ENCODE measurements at places on chromosomes 12 and 14.
A peak's percentile ranks its signal among the peaks of the same experiment; 100 is the strongest.

DNA sequence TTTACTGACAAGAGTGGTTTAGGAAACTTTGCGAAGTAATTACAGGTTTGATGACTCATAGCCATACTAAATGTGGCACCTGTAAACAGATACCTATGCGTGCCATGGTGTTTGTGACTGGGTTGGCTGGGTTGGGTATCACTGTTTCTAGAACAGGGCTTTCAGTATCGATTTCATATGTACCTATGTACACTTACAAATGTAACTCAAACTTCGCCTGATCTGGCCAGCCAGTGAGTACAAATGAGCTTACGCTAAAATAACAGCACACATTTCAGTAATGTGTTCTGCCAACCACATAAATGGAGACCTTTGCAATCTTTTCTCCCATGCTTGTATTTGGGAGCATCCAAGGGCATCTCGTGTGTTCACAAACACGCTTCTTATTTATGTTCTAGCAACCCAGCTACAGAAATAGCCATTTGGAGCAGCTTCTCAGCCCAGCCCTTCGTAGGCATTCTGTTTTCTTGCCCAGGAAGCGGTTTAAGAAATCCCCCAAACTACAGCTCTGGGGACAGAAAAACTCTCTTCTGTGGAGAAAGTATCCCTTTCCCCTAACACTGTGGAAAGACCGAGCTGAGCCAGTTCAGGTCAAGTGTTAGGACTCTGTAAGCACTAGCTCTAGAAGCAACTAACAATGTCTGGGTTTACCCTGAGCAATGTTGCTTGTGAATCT, 42.3 kb upstream of the MDM1 start:
- no peak for DNase-seq

GRCh38 chr14:99589031-99589441, 15.0 kb downstream of the CCDC85C start:
- DNase-seq: no peak

DNA sequence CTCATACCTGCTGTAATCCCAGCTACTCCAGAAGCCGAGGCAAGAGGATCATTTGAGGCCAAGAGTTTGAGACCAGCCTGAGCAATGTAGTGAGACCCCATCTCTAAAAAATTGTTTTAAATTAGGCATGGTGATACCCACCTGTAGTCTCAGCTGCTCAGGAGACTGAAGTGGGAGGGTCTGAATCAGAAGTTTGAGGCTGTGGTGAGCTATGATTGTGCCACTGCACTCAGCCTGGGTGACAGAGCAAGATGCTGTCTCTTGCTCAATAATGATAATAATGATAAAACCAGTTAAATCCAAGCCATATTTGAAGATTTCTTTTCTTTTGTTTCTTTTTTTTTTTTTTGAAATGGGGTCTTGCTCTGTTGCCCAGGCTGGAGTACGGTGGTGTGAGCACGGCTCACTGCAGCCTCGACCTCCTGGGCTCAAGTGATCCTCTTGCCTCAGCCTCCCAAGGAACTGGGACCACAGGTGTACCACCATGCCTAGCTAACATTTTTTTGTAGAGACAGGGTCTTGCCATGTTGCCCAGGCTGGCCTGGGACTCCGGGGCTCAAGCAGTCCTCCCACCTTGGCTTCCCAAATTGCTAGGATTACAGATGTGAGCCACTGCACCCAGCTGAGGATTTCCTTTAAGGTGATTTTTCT, 12.8 kb downstream of the PSMA6 start:
- DNase-seq: no peak

DNA sequence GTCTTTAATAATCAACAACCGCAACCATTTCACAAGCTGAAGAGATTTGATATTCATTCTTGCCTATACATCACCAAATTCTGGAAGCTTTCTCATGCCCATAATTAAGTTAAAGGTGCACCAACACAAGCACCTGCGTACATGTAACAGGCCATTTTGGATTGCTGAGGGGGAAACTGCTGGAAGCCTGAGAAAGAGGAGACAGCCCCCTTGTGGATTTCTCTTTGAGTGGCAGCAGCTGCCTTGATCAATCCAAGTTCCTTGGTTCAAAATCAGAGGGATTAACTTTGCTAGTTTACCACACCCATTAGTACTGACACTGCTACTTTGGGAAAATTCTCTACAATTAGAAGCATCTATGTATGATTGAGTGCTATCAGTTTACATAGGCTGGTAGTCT, 321.1 kb downstream of the NOVA1 start:
- DNase-seq: no peak

- DNase-seq: no peak
Observed at GRCh38 chr14:32587461-32587860, 258.4 kb downstream of the AKAP6 start.

- no peak for DNase-seq
Observed at GRCh38 chr14:83164016-83164415, 1630.4 kb upstream of the SEL1L start.

DNA sequence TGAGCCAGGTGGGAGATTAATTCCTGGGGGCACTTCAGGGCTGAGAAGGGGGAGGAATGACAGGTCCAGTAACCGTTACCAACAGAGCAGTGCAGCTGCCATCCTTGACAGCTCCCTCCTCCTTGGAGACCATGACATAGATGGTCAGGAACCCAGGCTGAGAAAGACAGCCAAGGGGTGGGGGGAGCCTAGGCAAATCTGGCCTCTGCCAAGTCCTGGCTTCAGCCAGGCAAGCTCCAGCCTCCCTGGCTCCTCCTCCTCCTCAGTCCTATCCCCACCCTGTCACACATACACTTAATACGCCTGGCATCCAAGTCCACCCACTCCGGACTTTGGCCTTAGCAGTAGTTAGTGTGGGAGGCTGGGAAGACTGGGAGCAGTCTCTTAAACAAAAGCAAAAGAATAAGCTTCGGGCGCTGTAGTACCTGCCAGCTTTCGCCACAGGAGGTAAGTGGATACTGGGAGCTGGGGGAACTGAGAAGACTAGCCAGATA, at the start of gene RDH5:
TSS of gene RDH5 (plus strand) at position 323 of the 494 bp plus-strand sequence. CDS start 792 bp downstream, outside the sequence.
- no peak for DNase-seq

DNA sequence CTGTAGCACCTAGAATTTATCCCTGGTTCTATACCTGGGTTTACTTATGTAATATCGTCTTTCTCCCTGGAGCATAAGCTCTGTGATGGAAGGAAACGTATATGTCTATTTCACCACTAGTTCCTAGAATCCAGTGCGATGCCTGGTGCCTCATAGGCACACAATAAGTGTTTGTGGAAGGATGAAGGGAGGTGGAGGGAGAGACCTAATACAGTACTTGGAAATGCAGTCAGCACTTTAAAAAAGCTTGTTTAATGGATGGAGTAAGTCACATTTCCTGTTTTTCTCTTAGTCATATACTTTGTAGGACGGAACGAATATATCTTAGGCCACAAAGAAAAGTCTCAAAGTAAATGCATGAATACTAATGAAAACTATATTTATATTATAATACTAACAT, 186.5 kb upstream of the HMGA2 start:
- DNase-seq: no peak

GRCh38 chr14:101134851-101135433, 231.4 kb upstream of the RTL1 start:
- no peak for DNase-seq

DNA sequence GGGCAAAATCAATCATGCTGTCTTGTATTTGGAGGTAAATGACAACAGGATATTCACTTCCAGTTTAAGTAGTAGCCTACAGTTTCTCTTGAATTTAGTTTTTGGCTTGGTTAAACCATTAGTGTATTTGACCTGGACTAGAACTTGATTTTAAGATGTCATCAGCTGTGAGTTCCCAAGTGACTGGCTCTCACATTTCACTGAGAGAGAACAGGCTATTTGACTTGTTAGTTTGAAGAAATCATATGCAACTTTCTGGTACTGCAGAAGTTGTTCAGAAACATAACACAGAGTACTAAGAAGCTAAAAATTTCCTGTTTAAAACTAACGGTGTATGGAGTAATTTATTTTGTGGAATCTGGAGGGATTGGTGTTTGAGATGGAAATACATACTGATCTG, 22.3 kb downstream of the MNAT1 start:
- no peak for DNase-seq

- no peak for DNase-seq
Observed at GRCh38 chr12:1078002-1078401, 87.0 kb downstream of the ERC1 start.

DNA sequence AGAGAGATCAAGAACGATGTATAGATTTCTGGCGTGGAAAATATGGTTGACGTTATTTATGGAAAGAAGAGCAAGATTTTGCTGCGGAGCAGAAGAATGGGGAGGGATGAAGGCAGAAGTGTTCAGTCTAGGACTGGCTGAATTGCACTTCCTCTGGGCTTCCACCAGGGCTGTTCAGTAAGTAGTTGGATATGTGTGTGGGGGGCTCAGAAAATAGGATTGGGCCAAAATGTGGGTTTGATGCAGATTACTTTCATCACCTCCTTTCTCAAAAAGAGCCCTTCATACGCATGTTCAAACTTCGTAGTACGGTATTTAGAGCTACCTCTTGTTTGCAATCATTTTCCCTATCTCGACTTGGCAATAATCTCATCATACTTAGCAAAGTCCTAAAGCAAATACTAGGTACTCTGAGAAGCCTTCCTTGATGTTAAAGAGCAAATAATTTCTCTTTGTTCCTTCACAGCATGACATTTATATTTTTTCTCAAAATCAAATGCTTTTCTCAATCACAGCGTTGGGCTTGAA, 349.4 kb downstream of the NELL2 start:
- DNase-seq: no peak

DNA sequence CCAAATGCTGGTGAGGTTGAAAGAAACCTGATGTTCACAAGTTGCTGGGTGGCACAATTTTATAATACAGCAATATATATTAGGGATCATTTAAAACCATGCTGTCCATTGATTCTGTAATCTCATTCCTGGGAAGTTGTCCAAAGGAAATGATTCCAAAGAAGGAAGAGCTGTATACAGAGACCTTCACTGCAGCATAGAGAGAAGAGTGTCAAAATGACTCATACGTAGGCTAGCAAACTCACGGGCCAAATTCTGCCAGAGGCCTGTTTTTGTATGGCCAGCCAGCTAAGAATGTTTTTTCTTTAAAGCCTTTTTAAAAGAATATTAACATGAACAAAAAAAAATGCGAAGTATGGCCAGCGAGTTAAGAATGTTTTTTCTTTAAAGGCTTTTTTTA, 69.2 kb upstream of the MED13L start:
- no peak for DNase-seq

DNA sequence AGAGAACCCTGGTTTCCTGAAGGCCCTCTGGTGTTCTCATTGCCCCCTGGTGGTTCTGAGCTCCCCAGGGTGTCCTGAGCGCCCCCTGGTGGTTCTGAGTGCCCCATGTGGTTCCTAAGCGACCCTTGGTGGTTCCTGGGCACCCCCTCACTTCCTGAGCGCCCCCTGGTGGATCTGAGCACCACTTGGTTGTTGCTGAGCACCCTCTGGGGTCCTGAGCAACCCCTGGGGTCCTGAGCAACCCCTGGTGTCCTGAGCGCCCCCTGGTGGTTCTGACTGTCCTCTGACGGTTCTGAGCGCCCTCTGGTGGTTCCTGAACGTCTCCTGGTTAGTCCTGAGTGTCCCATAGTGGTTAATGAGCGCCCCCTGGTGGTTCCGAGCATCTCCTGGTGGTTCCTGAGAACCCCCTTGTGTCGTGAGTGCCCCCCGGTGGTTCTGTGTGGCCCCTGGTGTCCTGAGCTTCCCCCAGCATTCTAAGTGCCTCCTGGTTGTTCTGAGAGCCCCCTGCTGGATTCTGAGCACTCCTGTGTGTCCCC, 568.3 kb downstream of the TMEM121 start:
- peak; percentile 16 for DNase-seq

DNA sequence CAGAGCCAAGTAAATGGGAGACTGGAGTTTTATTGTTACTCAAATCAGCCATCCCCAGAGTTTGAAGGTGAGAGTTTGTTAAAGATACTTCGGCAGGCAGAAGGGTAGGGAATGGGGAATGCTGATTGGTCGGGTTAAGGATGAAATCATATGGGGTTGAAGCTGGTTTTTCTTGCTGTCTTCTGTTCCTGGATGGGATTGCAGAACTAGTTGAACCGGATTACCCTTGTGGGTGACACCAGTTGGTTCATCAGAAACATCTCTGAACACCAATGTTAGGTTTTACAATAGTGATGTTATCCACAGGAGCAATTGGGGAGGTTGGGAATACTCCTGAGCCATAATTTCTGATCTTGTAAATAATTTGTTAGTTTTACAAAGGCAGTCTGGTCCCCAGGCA, 18.7 kb upstream of the SMCO2 start:
- DNase-seq: no peak

GRCh38 chr12:130177635-130178242, 15.5 kb downstream of the FZD10 start:
- no peak for DNase-seq

- no peak for DNase-seq
Observed at GRCh38 chr12:104656921-104657320, 200.2 kb downstream of the CHST11 start.

- no peak for DNase-seq
Observed at GRCh38 chr12:125890971-125891370, 825.7 kb downstream of the AACS start.
